HCT116 (cell line): ENCODE measurements at places on chromosomes 4 and X. TPM values are rescaled to one million over a fixed set of nuclear protein-coding genes. Genes with fewer than 3 reads are reported as not detected.

DNA sequence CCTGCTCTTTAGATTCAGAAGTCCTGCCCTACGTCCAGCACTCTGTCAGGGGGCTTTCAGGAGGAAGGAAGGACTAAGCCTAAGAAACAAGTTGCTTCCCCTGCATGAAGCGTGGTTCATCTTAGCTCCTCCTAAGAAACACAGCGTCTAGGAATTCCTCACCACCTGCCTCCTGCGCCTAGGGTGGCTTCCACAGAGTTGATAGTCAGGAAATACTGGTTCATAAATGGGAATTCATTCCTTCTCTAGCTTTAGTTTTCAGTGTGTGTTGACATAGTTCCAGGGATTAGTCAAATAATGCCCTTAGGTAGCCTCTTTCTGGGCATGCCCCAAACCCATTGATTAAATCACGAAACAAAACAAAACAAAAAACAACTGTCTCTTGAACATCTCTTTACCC is 1.7 kb upstream of the MXRA5 start:
- H3K36me3 ChIP-seq, result no peaks in the 10 kb centered on the region
- no peaks in the 10 kb centered on the region for H3K27me3 ChIP-seq
- no peak for DNase-seq
- no peak overlapping the region for H3K4me3 ChIP-seq
- no peaks in the 10 kb centered on the region for H3K4me1 ChIP-seq
- no peak overlapping the region for H3K27ac ChIP-seq

CDKL2 gene
- 1.2 TPM for total RNA-seq

- peaks cover 5% of the 10 kb centered on the region; the same call in 1 of the 2 replicates for H3K27me3 ChIP-seq
- no peaks in the 10 kb centered on the region for H3K4me1 ChIP-seq
- no peak for DNase-seq
Measured at GRCh38 chr4:153782581-153782980, 6.3 kb downstream of the SFRP2 start.

DNA sequence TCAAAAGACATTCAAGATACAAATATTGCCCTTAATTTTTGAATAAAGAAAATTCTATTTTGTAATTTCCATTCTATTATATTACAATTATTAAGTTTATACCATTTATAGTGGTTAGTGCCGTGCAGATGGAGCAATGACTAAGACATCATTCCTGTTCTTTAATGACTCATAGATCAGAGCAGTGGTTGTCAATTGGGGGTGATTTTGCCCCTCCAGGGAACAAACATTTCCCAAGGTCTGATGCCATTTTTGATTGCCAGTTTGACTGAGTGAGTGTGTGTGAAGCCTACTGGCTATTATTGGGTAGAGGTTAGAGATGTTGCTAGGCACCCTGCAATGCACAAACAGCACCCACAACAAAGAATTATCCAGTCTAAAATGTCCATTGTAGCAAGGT is 97.9 kb upstream of the DDIT4L start:
- no peak for DNase-seq
- no peak overlapping the region for H3K4me3 ChIP-seq
- H3K27me3 ChIP-seq, result no peaks in the 10 kb centered on the region
- no peaks in the 10 kb centered on the region for H3K36me3 ChIP-seq
- no peak overlapping the region for H3K27ac ChIP-seq

DNA sequence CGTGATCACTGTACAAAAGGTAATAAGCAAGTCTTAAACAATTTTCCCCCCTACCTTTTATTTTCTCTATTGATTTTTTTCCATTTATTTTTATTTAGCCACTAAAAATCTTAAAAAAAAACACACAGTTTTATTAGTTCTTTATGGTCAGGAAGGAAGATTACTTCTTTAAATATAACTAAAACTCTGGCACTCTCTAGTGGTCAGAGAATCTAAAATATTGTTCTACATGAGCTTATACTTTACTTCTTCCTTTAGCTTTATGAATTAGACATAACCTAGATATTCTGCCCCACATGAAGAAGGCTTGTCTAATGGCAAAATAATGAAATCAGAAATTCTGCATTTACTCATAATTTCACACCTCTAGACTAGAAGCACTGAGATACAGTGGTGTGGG is 135.2 kb downstream of the PDE5A start:
- DNase-seq, result no peak
- no peaks in the 10 kb centered on the region for H3K4me1 ChIP-seq
- H3K27me3 ChIP-seq, result no peaks in the 10 kb centered on the region
- H3K4me3 ChIP-seq, result no peak overlapping the region
- no peak overlapping the region for H3K27ac ChIP-seq

DNA sequence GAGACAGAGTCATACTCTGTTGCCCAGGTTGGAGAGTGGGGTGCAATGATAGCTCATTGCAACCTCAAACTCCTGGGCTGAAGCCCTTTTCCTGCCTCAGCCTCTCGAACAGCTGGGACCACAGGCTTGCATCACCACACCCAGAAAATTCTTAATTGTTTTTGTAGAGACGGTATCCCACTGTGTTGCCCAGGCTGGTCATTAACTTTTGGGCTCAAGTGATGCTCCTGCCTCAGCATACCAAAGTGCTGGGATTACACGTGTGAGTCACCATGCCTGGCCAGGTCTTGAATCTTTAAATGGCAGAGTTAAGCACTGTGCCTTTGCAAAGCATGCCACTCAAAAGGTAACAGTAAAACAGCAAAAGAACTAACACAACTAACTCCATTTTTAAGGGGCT is 28.6 kb upstream of the BBS12 start:
- H3K36me3 ChIP-seq, result no peaks in the 10 kb centered on the region
- no peak overlapping the region for H3K27ac ChIP-seq
- DNase-seq, result no peak
- H3K27me3 ChIP-seq, result no peaks in the 10 kb centered on the region
- H3K4me1 ChIP-seq, result no peaks in the 10 kb centered on the region
- no peak overlapping the region for H3K4me3 ChIP-seq

GRCh38 chr4:54482529-54483200 is 175.1 kb upstream of the KIT start:
- no peak overlapping the region for H3K27ac ChIP-seq
- no peak overlapping the region for H3K4me3 ChIP-seq
- no peaks in the 10 kb centered on the region for H3K4me1 ChIP-seq
- no peaks in the 10 kb centered on the region for H3K36me3 ChIP-seq
- H3K27me3 ChIP-seq, result no peaks in the 10 kb centered on the region
- DNase-seq, result no peak

DNA sequence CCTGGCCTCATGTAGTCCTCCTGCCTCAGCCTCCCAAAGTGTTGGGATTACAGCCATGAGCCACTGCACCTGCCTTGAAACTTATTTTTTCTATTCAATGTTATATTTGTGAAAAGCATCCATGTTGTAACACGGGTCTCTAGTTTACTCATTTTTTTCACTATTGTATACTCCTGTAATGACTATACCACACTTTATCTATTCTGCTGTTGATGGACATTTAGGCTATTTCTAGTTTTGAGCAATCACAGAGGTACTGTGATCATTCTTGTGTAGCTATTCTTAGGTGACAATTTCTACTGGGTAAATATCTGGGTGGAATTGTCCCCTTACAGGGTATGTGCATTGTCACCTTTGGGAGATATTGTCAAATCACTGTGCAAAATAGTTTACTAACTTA is 3.6 kb downstream of the DRP2 start:
- H3K4me1 ChIP-seq, result no peaks in the 10 kb centered on the region
- H3K4me3 ChIP-seq, result no peak overlapping the region
- no peaks in the 10 kb centered on the region for H3K36me3 ChIP-seq
- DNase-seq, result no peak
- H3K27ac ChIP-seq, result no peak overlapping the region

DNA sequence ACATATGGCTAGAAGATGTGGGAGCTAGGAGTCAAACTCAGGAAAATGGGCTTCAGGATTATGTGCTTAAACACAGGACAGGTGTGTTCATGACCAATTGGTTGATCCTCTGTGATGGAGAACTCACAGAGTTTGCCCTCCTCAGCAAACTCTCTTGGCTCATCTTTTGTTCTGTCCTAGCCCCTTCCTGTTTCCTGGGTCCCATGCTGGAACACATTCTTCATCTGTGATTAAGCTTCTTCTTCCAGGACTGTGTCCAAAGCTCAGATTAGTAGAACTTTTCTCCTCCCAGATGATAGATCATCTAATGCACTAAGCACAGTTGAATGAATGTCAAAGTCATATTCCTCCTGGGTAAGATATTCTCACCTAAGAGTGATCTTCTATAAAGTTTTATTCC is 38.8 kb upstream of the TCEANC start:
- DNase-seq, result no peak
- no peaks in the 10 kb centered on the region for H3K27me3 ChIP-seq
- H3K4me3 ChIP-seq, result no peak overlapping the region
- no peaks in the 10 kb centered on the region for H3K4me1 ChIP-seq
- no peak overlapping the region for H3K27ac ChIP-seq

GLRA3 gene
- total RNA-seq, result not detected

MAP3K15 gene
- 1.3 TPM for total RNA-seq

DNA sequence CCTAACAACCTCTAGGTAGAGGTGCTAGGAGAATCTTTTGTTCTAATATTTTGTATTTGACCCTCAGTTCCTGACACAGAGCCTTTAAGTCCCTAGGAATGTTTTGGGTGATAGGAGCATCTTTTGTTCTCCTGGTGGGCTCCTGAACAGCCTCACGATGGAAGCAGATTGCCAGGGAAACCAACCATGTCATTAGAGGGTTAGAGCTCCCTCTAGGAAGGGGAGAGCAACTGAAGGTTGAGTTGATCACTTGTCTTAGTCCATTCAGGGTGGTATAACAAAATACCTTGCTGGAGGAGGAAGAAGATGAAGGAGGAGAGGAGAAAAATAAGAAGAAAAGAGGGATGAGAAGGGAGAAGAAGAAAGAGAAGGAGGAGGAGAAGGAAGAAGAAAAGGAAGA is 9.2 kb downstream of the VCX start:
- H3K27ac ChIP-seq, result no peak overlapping the region
- H3K4me1 ChIP-seq, result no peaks in the 10 kb centered on the region
- no peaks in the 10 kb centered on the region for H3K27me3 ChIP-seq
- DNase-seq, result no peak
- H3K4me3 ChIP-seq, result no peak overlapping the region

- no peak for DNase-seq
- no peak overlapping the region for H3K27ac ChIP-seq
- H3K27me3 ChIP-seq, result no peaks in the 10 kb centered on the region
- no peak overlapping the region for H3K4me3 ChIP-seq
Measured at GRCh38 chr4:84336964-84337705, 162.0 kb downstream of the NKX6-1 start.

SH3TC1 gene
- 12.5 TPM for total RNA-seq

DNA sequence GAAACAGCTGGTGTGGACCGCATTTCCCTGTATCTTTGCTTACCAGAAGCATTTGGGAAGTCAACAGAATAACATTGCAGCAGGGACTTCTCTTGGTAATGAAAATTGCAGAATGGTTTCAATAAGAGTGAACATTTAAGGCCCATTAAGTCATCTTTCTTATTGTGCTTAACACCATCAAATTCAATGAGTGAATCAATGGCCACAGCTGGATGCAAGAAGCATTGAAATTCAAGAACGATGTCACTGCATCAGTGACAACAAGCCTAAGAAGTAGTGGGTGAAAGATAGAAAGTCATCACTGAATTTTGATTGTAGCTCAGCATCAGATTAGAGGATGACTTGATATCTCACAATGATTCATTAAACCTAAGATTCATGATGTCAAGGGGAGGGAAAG is 93.9 kb upstream of the GPM6A start:
- no peak overlapping the region for H3K4me3 ChIP-seq
- H3K4me1 ChIP-seq, result no peaks in the 10 kb centered on the region
- no peaks in the 10 kb centered on the region for H3K27me3 ChIP-seq
- no peaks in the 10 kb centered on the region for H3K36me3 ChIP-seq
- H3K27ac ChIP-seq, result no peak overlapping the region
- DNase-seq, result no peak

- DNase-seq, result no peak
- no peak overlapping the region for H3K27ac ChIP-seq
- no peaks in the 10 kb centered on the region for H3K4me1 ChIP-seq
- H3K4me3 ChIP-seq, result no peak overlapping the region
- H3K27me3 ChIP-seq, result no peaks in the 10 kb centered on the region
Measured at GRCh38 chrX:12241026-12241425, 102.8 kb downstream of the FRMPD4 start.

GRCh38 chrX:119249891-119250290 is 13.8 kb downstream of the PGRMC1 start:
- H3K27me3 ChIP-seq, result no peaks in the 10 kb centered on the region
- H3K4me3 ChIP-seq, result no peak overlapping the region
- H3K36me3 ChIP-seq, result no peaks in the 10 kb centered on the region

- H3K27me3 ChIP-seq, result no peaks in the 10 kb centered on the region
- H3K4me3 ChIP-seq, result no peak overlapping the region
- H3K27ac ChIP-seq, result no peak overlapping the region
- no peaks in the 10 kb centered on the region for H3K36me3 ChIP-seq
Measured at GRCh38 chr4:137881641-137882040, 349.3 kb upstream of the PCDH18 start.

SYNPO2 gene
- 0.93 TPM for total RNA-seq

KLHL13 gene
- 4.2 TPM for total RNA-seq

DNA sequence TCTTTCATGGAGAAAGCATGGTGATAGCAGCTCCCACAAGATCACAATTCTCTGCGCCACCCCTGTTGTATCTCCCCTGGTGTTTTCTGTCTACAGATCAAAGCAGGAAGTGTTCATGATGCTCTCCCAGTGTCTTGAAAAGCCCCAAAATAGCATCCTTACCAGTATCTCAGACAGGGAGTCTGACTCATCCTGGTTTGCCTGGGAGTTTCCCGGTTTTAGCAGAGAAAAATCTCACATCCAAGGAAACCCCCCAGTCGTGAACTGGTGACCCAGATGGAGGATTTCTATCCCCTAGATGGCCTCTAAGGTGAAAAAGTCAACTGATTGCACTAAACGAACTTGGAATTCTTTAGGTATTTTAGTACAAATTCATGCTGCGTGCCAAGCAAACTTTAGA is 64.3 kb upstream of the NR0B1 start:
- no peaks in the 10 kb centered on the region for H3K27me3 ChIP-seq
- DNase-seq, result no peak
- H3K4me3 ChIP-seq, result no peak overlapping the region
- H3K4me1 ChIP-seq, result no peaks in the 10 kb centered on the region
- no peaks in the 10 kb centered on the region for H3K36me3 ChIP-seq
- no peak overlapping the region for H3K27ac ChIP-seq

- DNase-seq, result no peak
- no peak overlapping the region for H3K4me3 ChIP-seq
- no peaks in the 10 kb centered on the region for H3K4me1 ChIP-seq
- no peaks in the 10 kb centered on the region for H3K27me3 ChIP-seq
Measured at GRCh38 chrX:137707348-137707747, 141.4 kb downstream of the ZIC3 start.

GRCh38 chrX:9298221-9298620 is 166.6 kb upstream of the TBL1X start:
- H3K27ac ChIP-seq, result no peak overlapping the region
- no peaks in the 10 kb centered on the region for H3K36me3 ChIP-seq
- H3K27me3 ChIP-seq, result no peaks in the 10 kb centered on the region
- no peaks in the 10 kb centered on the region for H3K4me1 ChIP-seq

DNA sequence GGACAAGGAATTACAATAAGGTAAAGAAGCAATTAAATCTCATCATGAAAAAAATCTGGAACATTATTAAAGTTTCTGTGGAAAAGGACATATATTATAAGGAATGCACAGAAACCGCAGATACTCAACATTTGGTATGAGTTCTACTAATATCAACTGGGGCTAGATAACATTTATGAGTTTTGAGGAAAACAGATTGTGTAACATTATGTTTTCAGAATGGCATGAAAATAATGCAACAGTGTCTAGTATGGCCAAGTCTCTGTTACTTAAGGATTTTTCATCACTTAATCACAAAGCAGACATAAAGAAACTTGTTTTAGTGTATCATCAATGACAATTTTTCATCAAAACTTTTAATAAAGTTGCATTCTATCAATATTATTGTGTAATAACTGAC is 785.0 kb downstream of the GLUD2 start:
- H3K4me3 ChIP-seq, result no peak overlapping the region
- no peaks in the 10 kb centered on the region for H3K4me1 ChIP-seq
- H3K36me3 ChIP-seq, result no peaks in the 10 kb centered on the region
- no peak overlapping the region for H3K27ac ChIP-seq
- no peak for DNase-seq
- no peaks in the 10 kb centered on the region for H3K27me3 ChIP-seq

PABPC1L2A gene
- total RNA-seq, result not detected
